ENCODE measurements at places on chromosomes 4 and X.

GRCh38 chr4:37973441-37973840, 13.2 kb downstream of the PTTG2 start:
- no peak for DNase-seq

GRCh38 chr4:107035819-107036583, at the start of gene DKK2:
Gene DKK2 (minus strand): TSS chr4:107036313. CDS start chr4:107035591, 722 bp downstream.
- DNase-seq: no peak

GRCh38 chrX:47772764-47773163, 63.9 kb upstream of the ZNF81 start:
- DNase-seq: no peak

DNA sequence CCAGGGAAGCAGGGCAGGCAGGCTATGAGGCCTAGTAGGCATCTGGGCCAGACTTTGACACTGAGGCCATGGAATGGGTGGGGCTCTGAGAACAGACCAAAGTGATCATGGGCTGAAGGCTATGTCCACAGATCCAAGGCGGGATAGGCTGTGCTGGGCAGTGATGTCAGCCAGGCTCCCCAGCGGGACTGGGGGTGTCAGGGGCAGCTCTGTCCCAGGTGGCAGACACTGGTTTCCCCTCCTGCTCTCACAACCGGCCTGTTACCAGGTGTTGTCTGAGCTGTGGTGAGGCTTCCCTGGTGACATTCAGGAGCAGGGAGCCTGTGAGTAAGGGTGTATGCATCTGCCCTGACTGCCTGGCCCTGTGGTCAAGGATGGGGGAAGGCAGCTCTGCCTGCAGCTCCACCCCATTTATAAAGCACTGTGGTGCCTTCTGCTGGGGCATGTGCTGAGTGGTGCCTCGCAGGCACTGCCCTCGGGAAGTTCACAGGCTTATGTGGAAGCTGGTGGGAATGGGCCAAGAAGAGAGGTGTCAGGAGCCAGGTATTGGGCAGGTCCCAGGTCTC, 2.9 kb downstream of the IL9R start:
- no peak for DNase-seq

DNA sequence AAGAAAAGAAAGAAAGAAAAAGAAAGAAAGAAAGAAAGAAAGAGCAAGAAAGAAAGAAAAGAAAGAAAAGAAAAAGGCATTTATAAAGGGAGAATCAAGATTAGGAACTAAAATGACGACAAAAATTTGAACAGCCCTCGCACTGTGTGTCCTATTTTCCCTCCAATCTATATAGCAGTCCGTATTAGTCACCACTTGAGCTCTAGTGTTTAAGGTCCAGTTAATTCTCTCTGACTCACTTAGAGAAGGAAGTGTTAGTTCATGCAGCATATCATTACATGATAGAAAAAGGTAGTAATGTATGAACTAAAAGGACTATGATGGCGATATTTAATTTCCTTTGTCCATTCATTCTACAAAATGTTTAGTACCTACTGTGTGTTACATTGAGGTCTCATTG, 122.7 kb downstream of the CBLL2 start:
- no peak for DNase-seq

Measured in NCI-H1436 (cell line).